ENCODE measurements at places on chromosomes 7 and 10.

DNA sequence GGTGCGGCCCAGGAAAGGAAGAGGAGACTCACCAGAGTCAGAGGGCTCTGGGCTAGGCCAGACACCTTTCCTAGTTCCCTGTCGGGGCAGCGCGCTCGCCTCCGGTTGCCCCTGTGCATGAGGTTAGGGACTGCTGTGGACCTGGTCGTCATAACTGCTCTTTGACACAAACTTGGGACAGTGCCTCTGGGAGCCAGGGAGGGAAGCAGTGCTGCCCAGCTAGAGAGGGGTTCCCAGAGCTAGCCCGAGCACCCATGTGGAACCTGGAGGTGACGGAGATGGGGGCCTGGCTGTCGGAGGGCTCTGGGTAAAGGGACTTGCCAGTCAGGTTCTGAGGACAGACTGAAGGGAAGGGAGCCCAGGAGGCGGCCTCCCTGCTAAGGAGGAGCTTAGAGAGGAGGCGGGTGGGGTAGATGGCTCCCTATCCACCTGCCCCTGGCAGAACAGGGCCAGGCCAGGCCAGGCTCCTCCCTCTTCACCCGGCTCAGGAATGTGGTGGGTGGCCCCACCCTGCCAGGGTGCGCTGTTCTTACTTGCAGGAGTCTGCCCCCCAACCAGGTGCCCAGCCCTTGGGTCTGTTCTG, 29.7 kb downstream of the AGAP3 start:
- no peak for DNase-seq

- DNase-seq = no peak
Observed at GRCh38 chr10:129531195-129531968, 64.3 kb downstream of the MGMT start.

DNA sequence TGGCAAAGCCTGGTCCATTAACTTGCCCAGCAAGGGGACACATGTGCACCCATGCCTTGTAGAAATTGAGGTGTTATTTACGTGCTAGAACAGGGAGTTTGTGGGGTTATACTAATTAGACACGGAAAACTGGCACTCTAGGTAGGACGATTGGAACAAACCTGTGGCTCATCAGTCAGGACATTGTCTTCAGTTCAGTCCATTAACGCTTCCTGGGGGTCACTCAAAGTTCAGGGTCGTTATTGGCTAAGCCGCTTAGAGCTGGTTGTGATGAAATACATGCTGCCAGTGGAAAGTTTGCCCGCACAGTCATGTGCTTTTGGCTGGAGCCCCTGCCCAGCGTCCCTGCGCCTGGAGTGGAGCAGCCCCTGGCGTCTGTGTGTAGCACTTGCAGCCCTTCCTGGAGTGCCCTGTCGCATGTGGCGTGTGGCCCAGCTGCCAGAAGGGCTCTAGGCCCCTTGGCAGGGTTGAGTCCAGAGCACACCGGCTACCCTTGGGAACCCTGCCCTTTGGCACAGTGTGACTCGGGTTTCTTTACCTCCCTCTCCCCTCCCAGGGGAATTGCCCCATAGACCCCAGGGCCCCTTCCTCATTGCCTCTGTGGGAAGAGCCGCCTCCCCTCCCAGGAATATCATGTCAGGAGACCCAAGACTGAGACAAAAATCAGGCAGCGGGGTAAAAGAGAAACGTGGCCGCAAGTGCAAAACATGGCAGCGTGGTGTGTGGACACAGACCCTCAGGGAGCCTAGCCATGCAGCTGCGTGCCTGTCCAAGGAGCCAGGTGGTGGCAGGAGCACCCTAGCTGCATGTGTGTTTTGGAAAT, 9.8 kb downstream of the ZNF775 start:
- no peak for DNase-seq

DNA sequence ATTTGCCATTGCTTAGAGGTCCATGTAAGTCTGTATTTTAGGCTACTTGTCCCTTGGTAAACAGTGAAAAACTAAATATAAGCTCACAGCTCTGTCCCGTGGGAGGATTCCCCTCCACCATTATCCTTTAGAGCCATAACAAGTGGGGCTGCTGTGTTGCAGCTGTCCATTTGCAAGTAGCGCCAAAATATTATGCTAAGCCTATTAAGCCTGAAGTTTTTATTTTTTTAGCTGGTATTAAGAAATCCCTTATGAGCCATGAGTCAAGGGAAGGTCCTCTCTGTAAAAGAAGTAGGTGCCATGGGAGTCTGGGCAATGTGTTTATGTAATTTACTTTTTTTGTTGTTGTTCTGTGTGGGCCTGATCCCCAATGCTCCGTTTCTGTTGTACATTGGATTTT, 183.9 kb downstream of the THSD7A start:
- no peak for DNase-seq

DNA sequence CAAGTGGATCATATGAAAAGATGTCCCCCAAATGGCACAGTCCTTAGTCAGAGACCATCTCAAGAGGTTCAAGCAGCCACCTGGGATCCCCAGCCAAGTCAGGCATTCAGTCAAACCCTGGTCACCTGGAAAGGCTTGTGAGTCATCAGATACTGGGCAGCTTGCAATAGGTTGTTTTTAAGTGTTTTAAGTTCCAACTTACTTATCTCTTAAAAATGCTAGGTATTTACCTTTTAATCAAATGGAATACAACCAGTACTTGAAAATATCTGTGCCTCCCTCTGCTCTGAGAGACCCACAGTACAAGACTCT, 262.2 kb downstream of the WDR11 start:
- no peak for DNase-seq

GRCh38 chr7:154947604-154948003, 55.3 kb downstream of the PAXIP1 start:
- DNase-seq = no peak

DNA sequence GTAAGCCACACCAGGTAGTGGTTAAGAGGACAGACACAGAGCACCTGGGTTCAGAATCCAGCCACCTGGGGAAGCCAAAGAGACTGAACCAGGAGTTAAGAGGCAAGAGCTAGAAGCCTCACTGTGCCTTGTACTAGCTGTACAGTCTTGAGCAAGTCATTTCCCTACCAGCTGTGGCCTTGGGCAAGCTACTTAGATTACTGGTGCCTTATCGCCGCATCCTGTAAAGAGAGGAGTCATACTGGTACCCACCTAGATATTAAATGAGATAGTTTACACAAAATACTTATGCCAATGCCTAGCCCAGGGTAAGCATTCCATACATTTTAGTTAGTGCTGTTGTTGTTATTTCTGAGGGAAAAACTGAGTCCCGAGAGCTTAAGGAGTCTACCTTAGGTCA, 47.7 kb downstream of the HABP2 start:
- DNase-seq = no peak

DNA sequence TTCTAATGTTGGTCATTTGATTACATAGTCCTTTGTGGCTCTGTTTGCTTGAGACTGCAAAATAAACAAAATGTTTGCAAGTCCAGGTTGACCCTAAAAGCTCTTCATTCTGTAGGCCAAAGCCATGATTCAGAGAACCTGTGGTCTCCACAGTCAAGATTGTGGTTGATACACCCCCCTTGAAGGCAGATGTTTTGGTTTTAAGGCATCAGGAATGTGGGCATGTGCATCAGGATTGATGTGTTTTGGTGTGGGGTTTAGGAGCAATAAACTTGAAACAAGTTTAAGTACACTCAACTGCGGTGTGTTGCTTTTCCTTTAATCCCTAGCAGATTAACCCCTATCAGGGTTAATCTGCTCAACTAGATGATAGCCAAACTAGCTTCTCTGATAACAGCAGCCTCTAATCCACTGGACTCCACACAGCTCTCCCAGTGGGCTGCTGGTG, 379.1 kb upstream of the GALNT17 start:
- DNase-seq = no peak

GRCh38 chr7:101913851-101914250, 96.4 kb downstream of the CUX1 start:
- DNase-seq = no peak

DNA sequence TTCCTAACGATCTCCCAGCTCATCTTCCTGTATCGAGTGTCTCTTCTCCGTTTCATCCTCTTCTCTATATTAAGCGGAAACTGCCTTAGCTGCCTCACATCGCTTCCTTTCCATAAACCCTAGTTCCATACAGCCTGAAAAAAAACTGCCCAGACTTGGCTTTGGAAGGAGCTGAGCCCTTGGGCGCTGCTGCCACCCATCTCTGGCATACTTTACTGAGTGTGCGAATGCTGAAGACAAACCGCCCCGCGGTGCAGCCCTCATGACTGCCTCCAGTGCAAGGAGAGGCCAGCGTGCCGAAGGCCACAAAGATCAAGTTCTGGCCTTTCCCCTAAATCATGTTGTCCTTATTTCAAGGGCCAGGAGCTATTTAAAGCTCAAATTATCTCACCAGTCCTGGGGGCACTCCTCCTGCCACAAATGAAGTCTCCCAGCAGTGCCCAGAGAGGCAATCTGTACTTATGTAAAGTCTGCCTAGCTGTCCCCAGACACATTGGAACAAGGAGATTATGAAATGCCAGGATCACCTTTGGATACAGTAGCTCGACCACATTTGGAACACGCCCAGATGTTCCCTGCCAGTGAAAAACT, 25.2 kb downstream of the YWHAG start:
- no peak for DNase-seq

GRCh38 chr7:93968911-93969620, 35.1 kb downstream of the BET1 start:
- DNase-seq = no peak

DNA sequence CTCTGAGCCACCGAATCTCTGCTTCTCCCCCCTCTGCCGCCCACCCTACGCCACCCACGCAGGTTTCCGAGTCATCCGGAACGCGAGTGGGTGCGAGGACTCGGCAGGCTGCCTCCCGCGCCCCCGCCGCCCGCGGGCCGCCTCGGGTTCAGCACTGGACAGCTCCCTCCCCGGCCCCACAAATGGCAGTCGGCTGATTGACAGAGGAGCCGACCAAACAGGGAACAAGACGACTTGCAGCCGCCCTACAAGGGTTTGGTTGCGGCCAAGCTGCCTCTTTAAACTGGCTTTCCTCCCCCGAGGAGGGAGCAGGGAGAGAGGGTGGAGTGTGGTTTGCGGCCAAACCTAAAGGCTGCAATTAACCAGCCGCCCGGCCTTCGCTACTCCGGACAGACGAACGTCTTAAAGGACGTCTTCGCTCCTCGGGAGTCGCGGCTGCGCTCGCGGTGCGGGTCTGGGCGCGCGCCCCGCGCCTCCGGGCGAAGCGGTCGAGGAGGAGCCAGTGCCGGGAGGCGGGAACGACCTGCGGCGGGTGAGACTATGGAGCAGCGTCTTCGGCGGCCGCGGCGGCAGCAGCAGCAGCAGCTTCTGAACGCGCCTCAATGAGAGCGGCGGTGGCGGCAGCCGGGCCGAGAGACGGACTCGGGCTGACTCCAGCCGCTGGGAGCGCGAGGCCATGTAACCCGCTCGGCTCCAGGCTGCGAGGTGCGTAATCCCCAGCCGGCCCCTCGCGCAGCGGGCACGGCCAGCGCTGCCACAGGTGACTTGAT, at the start of gene GPR158:
Gene GPR158 (plus strand): TSS at position 541 of the 770 bp plus-strand sequence. CDS start 420 bp downstream, outside the sequence.
- no peak for DNase-seq

- DNase-seq = no peak
Observed at GRCh38 chr10:61835946-61836887, 65.3 kb upstream of the ARID5B start.

- DNase-seq = peak; percentile 22
Observed at GRCh38 chr10:14032406-14032998, 298.2 kb downstream of the FRMD4A start.

DNA sequence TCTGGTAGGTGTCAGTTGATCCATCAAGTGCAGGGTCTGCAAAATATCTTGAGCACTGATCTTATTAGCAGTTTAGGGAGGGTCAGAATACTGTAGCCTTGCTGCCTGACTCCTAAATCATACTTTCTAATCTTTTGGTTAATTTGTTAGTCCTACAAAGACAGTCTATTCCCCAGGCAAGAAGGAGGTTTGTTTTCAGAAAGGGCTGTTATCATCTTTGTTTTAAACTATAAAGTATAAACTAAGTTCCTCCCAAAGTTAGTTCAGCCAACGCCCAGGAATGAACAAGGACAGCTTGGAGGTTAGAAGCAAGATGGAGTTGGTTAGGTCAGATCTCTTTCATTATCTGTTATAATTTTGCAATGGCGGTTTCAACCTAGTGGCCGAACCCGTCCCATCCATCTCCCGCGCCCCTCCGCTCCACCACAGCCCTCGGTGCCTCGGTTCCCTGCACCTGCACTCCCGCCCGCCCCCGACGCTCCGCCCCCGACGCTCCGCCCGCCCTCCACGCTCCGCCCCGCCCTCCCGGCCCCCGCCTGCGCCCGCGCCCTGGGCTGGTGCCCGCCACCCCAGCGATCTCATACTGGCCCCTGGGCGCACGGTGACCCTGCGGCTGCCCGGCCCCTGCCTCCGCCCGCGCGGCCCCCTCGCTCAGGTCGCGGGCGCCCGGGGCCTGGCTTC, at the start of gene ADCK2:
Gene ADCK2 (plus strand): TSS at position 564 of the 681 bp plus-strand sequence. CDS start 386 bp downstream, outside the sequence.
- peak; percentile 80 for DNase-seq

DNA sequence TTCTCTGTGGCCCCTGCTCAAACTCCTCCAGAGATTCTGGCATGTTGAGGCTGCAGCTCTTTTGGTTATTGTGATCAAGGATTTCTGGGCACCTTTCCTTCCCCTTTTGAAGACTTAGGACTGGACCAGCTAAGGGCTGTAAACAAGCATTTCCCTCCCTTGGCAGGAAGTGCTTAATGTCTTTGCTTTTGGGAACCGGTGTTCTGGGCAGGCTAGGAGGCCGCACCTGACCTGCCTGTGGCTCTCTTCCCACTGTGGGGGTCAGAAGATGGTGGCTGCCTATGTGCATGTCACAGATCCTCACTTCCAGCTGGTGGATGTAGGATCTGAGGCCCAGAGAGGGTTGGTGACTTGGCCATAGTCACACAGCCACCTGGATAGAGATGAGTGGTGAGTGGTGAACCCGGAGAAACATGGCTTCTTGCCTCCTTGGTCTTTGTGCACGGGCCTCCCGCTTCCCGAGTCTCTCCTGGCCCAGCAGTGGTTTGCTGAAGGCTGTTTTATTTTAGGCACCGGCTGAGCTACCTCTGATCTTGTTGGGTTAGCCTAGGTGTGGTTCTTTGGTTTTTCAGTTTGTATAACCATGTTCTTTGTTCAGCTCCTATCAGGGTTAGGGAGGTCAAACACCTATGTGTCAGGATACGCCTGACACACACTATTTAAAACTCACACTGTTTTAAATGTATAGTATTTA, 82.0 kb downstream of the GRK5 start:
- DNase-seq = no peak

GRCh38 chr7:779480-779879, 52.4 kb upstream of the PRKAR1B start:
- no peak for DNase-seq

- DNase-seq = peak; percentile 68
Observed at GRCh38 chr7:116528008-116528789, 3.4 kb downstream of the CAV1 start.

GRCh38 chr7:127920787-127921438, 110.3 kb downstream of the LRRC4 start:
- DNase-seq = no peak

DNA sequence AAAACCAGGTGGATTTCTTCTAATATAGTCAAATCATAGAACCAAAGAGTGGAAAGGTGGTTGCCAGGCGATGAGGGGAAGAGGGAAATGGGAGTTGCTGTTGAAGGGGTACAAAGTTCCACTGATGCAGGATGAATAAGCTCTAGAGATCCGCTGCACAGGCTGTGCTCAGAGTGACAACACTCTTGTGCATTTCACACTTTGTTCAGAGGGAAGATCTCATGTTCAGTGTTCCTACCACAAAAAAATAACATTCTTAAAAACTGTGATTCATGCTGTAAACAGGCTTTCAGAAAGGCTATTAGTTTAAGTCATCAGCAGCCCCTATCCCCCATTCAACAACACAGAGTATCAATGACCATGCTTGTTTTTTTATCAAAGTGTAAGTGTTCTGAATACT, 213.8 kb downstream of the COBL start:
- no peak for DNase-seq
